ENCODE measurements at places on chromosomes 4 and X. TPM values are rescaled to one million over a fixed set of nuclear protein-coding genes. Genes with fewer than 3 reads are reported as not detected.

DNA sequence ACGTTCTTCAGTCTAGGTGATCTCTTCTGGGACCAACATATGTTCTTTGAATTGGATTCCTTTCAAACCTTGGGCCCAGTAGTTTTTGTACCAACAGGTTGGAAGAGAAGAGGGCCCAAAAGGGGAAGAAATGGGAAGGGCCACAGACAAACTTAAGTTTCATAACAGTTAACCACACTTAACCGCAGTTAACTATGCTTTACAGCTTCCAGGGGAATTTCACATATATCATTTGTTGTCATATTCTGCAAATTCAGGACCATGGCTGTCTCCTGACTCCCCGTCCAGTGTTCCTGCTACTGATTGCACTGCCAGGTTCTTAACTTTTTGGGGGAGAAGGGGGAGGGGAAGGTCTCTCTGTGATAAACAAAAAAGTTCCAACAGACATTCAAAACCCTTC lies 34.6 kb downstream of the RTL5 start:
- no peak for DNase-seq

DNA sequence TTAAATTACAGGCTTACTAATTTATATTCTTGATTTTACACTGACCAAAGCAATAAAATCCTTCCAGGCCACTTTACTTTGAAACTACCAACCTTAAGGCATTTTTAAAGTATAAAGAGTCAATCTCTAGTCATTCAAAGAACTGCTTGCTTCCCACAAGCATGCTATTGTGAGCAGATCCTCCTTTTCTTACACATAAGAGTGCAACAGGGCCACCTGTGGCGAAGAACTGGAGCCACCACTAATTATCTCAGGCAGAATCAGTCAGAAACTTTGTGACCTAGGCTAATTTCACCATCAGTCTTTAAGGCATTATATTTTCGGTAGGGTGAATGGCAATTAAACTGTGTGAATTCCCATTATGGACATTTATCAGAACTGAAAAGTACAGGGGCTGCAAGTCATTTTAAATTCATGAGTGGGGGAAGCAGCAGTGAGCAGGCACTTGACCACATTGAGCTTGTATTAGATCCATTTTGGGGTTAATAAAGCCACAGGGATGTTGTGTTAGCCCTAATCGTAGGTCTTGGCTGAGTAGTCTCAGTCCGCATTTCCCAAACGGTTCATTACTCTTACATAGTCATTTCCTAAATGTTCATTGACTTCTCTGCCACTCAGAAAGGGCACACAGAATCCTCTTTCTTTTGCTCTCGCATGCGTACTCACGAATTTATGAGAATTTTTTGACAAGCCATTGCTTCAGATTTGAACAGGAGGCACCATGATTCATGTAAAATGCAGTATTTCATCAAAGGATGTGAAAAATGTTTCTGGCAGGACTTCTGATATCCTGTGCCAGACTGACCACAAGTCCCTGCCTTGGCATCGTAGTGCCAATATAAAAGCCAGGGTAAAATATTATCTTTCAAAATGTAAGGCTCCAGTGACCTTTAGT lies 39.8 kb downstream of the NPY2R start:
- DNase-seq = no peak

Gene NAA11
- total RNA-seq = not detected

Gene TMSB15B
- 10.2 TPM for total RNA-seq

Gene SLC7A11
- total RNA-seq = 36.9 TPM

- DNase-seq = no peak
These were observed 84.8 kb upstream of the ZNF827 start for GRCh38 chr4:146023334-146023967.

DNA sequence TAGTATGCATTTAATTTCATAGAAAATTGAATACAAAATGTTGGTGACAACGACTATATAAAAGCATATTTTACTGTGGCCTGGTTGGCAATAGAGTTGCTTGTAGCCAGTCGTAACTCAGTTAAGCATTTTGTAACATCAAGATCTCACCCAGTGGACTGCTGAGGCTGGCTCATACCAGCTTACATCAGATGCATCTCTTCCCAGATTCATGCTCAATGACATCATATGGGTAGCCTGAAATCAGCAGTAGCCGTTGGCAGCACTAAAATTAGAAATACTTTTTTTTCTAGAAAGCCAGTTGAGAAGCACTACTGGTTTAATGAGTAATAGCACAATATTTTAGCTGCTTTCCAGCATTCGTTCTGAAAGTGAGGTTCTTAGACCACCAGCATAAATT lies 341.2 kb downstream of the TECRL start:
- DNase-seq = no peak

DNA sequence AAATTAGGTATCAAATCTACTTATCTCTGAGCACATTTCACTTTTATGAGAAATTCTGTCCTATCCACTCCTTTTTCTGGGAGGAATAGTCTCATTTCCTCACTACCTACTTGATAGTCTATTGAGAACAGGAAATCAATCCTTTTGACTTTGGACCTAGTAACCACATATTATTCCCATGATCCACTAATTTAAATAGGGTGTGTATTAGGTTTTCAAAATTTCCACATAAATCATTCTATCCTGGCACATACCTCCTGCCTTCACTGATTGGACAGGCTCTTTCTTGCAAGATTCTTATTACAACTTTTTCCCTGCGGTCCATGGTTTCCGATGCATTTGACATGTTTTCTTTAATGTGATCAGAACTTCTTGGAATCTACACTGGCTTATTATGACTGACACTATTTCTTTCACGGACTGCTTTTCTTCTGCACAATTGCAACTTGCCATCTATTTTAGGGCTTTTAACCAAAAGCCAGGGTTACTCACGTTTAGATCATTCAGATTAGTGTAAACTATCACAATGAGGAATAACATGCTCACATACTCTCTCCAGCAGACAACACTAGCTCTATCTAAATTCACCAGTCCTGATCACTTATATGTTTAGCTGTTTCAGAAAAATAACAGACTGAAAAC lies 419.9 kb upstream of the SLIT2 start:
- no peak for DNase-seq

Gene NR3C2
- 5.2 TPM for total RNA-seq

Gene XG
- not detected for total RNA-seq

DNA sequence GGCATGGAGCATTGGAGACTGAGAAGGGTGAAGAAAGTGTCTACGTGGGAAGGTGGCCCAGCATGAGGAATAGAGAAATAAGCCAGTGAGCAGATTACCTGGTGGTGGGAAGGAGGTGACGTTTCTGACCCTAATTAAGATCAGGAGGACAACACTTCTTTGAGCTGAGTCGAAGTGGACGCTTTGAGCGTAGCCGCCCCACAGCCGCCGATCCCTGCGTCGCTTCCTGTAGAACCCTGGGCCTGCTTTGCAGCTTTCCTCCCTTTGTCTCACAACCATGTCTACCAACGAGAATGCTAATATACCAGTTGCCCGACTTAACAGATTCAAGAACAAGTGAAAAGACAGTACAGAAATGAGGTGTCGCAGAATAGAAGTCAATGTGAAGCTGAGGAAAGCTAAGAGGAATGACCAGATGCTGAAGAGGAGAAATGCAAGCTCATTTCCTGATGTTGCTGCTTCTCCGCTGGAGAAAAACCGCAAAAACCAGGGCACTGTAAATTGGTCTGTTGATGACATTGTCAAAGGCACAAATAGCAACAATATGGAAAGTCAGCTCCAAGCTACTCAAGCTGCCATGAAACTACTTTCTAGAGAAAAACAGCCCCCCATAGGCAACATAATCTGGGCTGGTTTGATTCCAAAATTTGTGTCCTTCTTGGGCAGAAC lies 6.4 kb upstream of the ANTXR2 start:
- DNase-seq = no peak

Gene ARHGEF6
- 11.6 TPM for total RNA-seq

Gene FGF13
- total RNA-seq = 27.4 TPM

- no peak for DNase-seq
These were observed 6.2 kb downstream of the MYL5 start for GRCh38 chr4:680551-680927.

- DNase-seq = no peak
These were observed 324.4 kb downstream of the UNC5C start for GRCh38 chr4:95224402-95224801.

DNA sequence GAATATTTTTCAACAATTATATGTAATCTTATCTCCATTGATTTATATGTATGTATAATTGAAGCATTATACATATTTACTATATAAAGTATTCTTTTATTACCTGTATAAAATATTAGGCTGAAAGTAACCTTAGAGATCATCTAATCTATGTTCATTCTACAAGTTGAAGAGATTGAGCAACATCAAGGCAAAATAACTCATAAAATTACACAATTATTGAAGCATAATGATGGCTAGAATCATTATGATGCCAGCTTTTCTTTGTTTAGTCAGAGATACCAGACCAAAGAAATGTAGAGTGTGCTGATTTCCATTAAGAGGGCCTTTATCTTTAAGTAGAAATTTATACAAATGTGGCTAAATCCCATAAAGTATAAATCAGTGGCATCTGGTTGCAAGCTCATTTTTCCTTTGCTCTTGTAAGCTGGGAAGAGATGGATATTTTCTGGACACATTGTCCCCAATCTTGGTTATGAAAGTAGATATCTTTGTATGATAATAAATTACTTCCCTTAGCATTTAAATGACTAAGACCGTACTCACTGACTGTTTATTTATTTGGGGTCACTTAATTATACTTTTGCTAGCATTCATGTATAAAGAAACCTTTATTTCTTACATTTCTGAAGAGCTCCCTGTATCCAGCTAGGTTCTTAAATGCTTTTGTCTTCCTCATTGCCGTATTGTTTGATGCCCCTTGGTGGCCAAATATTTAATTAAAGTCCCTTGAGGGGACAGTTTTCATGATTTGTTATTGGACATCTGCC lies 339.8 kb downstream of the PCDH7 start:
- DNase-seq = no peak

DNA sequence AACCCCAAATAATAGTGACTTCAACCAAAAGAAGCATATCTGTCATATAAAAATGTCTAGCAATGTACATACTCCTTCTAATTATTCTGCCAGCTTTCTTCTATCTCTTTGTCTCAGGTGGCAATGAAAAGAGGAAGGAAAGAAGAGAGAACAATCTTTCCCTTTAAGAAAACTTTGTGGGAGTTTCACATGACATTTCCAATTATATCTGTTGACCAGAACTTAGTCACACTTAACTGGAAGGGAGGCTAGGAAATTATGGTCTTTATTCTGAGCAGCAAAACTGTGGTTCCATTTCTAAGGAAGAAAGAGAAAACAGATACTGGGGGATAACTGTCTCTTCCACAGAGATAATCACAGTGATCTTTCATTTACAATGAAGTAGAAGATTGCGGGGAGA lies 12.9 kb upstream of the MAOA start:
- no peak for DNase-seq

Gene GYPA
- total RNA-seq = not detected

DNA sequence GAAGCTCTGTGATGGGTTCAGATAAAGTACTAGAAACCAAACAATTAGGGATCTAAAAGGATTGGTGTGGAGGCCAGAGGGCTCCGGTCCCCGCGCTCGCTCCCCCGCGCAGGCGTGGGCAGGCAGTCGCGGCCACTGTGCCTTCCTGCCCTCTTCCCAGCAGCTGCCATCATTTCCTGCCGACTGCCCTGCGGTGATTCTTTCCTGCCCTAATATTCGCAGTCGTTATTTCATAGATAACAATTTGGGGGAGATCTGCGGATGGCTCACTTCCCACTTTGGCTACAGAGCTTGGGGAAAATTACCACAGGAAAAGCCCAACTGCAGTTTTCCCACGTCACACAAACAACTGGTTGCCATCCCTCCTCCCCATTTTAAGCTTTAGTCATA lies 2.2 kb downstream of the GRIA2 start:
- DNase-seq = no peak

DNA sequence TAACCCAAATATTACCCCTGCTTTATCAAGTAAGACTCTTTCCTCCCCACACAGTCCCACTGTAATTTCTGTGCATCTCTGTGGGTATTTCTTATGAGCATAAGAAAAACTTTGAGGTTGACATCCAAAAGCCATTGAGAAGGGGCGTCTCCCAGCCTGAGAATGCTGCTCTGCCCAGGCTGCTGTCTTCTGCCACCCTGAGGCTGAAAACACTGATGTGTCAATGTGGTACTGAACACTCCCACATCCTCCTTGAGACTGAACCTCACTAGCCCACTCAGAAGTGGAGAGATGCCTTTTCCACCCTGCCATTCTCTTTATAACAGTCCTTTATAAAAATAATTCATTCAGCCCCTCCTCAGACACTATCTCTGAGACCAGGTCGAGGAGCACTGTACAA lies 120.8 kb downstream of the SMIM20 start:
- no peak for DNase-seq

GRCh38 chr4:1330761-1331590 lies 16.0 kb upstream of the UVSSA start:
- DNase-seq = no peak

- no peak for DNase-seq
These were observed 56.8 kb downstream of the SEPSECS start for GRCh38 chr4:25103418-25103817.

Gene CT47C1
- not detected for total RNA-seq

DNA sequence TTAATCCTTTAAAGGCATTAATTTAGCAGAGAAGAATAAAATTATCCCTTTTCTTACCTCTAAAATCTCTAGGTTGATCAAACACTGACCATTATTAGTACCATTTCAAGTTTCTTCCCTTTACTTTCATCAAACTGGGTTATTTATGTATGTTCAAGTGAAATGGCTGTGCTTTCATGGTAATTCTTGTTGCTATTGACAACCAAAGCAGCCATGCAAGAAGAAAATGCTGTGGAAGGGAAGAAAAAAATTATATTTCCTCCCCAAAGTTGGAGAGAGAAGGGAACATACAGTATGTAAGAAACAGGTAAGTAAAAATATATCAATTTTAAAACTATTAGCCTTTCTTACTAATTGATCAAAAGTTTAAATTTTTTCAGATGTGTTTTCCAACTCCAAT lies 16.2 kb downstream of the NPNT start:
- no peak for DNase-seq

Gene IL2
- total RNA-seq = not detected

DNA sequence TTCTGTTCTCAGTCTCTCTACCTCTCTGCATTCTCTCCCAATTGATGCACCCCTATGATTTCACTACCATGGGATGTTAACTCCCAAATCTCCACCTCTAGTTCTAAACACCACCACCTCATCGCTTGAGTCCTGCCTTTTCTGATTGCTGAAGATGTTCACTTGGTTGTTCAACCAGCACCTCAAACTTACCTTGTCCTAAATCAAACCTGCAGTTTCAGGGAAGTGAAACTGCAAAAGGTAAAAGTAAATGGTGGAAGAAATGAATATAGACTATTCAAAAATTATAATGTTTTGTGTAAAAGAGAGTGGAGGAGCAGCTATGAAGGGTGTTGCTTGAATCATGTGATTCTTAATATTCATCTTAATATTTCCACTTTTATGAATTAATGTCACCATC lies 91.0 kb downstream of the PDE5A start:
- DNase-seq = no peak

Gene CETN2
- 24.7 TPM for total RNA-seq

Measured in glomerular endothelial cell (primary cell).